ENCODE measurements at places on chromosomes 4 and X.

GRCh38 chr4:141132709-141133145, 542 bp downstream of the RNF150 start:
- no peak for DNase-seq

GRCh38 chr4:138728566-138728965, 287.0 kb upstream of the NOCT start:
- DNase-seq, result no peak

DNA sequence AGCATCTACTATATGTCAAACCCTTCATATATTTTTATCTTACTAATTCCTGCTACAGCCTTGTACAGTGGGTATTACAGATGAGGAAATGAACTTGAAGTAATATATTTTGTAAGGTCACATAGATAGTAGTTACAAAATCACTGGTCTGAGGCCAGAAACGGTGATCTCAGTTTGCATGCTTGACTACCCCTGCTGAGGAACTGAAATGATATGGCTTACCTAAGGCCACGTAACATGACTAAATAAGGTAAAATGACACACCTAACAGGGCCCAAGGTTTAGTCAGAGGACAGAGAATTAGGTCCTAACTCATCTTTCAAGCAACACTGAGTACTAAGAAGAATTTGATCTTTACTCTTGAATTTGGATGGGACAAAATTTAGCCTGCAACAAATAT, 1.5 kb upstream of the COMMD8 start:
- no peak for DNase-seq

GRCh38 chr4:178799204-178799603, 1357.0 kb upstream of the AGA start:
- no peak for DNase-seq

DNA sequence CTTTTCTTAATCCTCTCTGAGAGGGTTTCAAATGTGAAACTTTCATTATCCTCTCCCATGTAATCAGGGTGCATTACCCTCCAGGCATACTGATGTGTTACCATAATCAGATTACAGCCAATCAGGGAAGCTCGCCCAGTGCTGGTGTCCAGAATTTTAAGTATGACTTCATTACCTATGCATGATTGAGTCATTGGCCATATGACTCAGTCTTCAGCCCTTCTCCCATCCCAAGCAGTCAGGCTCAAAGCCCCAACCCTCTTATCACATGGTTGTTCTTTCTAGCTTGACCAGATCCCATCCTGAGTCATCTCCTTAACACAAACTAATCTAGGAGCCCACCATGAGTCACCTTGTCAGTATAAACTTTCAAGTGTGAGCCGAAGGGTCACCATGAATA, 1668.1 kb upstream of the AGA start:
- no peak for DNase-seq

DNA sequence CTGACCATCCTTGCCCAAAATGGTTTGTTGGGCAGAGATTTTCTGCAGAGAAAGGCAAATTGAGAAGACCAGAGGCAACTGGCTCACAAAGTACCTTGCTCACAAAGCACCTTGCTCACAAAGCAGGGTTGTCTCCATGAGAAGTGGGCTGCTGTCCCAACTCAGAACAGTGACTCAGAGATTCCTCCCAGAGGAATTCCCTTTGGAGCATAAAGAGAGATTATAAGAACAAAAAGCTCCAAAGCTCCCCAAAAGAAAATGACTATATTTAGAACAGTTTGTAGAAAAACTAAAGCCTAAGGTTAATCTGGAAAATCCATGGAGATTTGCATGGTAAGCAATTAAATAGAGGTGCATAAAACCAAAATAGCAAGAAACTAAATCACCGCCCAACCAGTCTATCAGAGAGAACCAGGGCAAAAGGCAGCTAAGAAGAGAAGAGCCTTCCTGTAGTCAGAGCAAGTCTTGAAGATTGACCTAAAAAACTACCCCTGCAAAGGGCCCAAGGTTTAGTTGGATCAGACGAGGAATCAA, 731.4 kb downstream of the FAT4 start:
- DNase-seq, result no peak

DNA sequence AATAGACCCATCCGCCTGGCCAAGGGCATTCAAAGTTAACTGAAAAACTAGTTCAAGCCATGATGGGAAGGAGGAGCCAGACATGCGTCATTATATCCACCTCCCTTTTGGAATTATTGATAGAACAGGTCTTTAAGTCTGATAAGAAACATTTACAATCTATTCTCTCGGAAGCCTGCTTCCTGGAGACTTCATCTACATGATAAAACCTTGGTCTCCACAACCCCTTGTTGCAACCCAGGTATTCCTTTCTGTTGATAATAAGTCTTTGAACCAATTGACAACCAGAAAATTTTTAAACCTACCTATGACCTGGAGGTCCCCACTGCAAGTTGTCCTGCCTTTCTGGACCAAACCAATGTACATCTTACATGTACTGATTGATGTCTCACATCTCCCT, 451.3 kb downstream of the NAF1 start:
- DNase-seq, result no peak

DNA sequence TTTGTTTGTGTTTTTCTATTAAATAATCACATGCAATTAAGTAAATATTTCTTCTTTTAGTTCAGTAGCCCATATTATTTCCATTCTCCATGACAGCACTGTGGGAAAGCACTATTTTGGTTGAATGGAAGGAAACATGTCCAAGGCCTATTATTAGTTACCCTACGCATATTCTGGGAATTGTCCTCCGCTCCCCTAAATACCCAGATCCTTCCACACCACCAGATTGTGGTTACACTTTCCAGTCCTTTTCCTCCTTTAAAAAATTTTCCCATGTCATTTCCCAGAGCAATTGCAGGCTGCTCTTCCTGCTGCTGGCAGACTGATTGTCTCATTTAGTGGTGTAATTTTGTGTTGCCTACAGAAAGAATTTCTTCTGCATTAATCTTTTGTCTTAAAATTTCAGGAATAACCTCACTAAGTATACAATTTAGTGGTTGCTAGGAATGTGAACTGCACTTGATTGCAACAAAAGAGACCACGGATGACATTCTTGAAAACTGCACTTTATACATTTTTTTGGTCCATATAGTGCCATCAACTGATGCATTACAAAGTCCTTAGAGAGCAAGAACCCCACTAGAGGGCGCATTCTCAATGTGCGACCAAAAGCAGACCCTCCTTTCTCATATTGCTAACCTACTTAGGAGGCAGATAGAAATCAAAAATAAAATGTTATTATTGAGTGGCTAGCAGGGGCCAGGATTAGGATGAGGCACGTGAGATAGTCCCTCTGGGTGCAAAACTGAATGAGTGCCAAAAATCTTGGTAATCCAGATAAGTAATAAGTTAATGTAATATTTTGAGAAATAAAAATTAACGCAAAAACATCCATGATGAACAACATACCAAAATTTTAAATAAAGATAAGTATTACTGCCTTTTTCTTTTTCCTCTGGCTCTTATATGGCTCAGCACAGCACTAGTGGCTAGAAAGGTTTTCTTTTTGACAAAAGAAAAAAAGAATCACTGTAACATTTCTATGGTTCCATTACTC, 98.8 kb upstream of the IQCM start:
- DNase-seq, result no peak

GRCh38 chrX:23883737-23884354, 23.9 kb downstream of the APOO start:
- no peak for DNase-seq

GRCh38 chrX:64229154-64229553, 1.3 kb downstream of the ASB12 start:
- DNase-seq, result no peak

DNA sequence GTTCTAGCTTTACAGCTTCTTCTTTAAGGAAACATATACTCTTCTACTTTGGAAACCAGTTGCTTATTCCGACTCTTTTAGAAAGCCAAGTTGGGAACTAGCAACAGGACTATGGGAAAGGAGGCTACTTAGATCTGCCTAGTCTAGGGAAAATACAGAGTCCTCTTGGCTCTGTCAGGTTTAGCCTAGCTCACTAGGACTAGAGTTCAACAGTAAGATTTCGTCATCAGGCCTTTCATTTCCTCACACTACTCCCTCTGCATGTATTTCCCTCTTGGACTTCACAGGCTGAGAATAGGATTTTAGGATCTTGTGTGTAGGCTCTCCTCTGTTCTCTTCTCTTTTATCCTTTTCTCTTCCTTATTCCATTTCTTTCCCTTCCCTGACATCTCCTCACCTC, 409.8 kb downstream of the AR start:
- DNase-seq, result no peak

GRCh38 chr4:145931403-145931802, 7.2 kb downstream of the ZNF827 start:
- no peak for DNase-seq

DNA sequence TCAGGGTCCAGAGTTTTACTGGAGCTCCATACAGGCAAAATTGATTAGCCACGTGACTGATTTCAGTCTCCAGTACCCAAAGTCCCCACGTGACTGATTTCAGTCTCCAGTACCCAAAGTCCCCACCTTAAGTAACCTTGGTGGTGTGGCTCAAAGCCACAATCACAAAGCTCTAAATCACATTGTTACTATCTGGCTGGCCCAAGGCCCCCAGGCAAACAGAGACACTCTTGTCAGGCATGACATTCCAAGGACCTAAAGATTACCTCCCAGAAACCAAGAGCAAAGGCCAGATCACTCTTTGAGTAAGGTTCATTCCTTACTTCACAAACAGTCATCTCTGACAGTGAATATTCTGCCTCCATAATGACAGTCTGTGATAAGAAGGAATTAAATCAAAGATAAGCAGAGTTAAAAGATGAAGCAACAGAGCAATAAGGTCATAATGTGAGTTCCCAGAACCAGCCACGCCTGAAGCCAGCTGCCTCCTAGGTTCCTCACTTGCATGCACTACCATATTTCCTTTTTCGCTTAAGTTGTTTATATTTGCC, 78.5 kb downstream of the ANXA3 start:
- no peak for DNase-seq

- DNase-seq, result no peak
Observed at GRCh38 chrX:71976753-71977152, 66.1 kb downstream of the NHSL2 start.

GRCh38 chrX:84717343-84717742, 215.1 kb upstream of the HDX start:
- no peak for DNase-seq

DNA sequence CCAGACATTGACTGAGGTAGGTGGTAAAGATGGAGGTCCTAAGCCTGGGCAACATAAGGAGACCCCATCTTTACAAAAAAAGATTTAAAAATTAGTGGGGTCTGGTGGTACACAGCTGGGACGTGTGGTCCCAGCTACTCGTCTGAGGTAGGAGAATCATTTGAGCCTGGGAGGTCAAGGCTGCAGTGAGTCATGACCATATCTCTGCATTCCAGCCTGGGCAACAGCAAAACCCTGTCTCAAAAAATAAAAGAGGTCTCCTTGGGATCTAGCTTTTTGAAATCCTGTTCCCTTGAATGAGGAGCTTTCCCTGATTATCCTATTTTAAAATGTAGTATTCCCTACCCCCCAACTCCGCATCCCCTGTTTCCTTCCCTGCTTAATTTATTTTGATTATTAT, 78.7 kb upstream of the OGT start:
- no peak for DNase-seq

DNA sequence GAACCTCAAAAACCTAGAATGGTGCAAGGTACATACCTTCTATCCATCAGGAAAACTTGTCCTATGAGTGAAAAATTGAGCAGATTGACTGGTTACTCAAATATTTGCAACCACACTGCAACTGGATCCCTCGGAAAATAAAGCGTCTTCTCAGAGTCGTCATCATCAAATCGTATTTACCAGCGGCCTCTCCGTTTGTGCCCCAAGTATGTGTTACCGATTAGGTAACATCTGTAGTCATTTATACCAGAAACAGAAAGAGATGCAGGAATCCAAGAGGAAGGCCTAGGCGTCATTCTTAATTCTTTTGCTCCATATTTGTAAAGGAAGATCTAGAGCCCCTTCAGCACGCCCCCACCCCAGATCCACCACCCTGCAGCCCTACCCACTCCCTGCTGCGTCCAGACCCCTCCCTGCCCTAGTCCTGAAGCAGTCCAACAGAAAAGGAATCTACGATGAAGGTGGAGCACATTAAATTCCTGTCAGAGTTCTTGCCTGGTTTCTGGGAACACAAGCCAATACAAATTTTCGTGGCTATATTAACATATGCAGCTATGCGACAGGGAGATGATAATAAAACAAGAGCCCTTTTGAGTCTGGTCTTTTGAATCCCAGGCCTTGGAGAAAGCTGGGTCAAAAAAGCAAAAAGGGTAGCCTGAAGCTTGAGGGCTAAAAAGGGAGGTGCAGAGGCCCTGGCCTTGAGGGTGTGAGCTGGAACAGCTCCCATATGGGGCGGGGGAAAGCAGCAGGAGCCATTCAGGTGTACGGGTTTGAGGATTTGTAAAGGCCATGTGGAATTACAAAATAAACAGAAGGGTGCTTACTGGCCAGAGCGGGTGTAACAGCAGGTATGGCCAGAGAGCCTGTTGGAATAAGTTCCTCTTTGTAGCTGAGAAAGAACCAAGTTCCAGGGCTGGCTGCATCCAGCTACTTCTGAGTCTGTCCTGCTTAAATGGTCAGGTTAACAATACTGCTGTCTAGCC, 77.0 kb downstream of the ZNF827 start:
- DNase-seq, result no peak

DNA sequence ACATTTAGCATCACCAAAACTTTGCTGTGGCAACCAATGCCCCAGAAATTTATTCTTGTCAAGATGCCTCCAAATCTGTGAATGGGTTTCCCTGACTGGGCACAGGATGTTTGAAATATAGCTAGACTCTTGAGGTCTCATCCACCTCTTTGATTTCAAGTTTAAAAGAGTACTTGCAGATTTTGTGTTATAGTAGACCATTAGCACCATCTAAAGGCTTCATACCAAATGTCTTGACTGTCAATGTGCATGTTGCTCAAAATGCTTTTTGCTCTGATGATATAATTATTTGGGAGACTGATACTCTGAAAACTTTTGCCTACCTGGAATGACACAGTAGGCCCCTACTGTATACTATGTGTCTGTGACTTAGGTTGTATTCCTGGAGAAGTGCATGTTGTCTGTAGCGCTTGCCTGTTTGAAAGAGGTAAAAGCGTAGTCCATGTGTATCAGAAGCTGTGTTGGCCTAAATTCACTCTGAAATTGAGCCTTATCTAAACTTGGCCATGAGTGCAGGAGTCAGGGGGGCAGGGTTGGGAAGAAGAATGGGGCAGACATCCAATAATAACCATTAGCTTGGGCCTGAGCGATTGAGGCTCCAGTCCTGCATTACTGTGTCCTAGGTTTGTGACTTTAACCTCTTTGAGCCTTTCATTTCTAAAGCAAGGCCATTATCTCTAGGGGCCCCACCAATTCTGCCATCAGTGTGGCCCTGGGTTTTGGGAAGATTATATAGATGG, 33.8 kb downstream of the NDP start:
- DNase-seq, result no peak

- no peak for DNase-seq
Observed at GRCh38 chr4:137678796-137679195, 146.5 kb upstream of the PCDH18 start.

All from stimulated activated CD4-positive, alpha-beta T cell treated with anti-CD3 and anti-CD28 coated beads, Interleukin-15, amount 100 ng/mL, for 1 hour (primary cell).